Upper lobe of left lung (tissue), 6 donors: ENCODE measurements at places on chromosomes 12 and 14.
A peak's percentile ranks its signal among the peaks of the same experiment; 100 is the strongest.

- DNase-seq = no peak
Observed at GRCh38 chr14:54708982-54709381, 142.1 kb downstream of the SAMD4A start.

DNA sequence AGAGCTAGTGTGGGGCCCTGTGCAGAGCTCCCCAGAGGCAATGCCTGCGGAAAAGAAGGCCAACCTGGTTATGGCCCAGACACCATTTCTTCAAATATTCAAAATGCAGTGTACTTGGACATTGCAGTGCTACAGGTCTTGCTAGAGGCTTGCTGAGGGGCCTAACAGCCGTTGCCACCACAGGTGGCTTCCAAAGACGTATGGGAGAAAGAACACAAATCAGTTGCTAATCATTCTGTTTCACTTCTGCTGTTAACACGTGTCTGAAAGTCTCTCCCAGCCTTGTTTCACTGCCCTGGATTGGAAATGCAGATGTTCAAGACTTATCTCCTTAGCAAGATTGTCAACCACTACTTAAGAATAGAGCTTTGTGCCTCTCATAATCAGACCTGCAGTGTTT, 925.9 kb downstream of the GALC start:
- DNase-seq = no peak

GRCh38 chr12:95141310-95141709, 67.9 kb upstream of the NR2C1 start:
- DNase-seq = no peak

- no peak for DNase-seq
Observed at GRCh38 chr12:66901138-66901932, 222.5 kb upstream of the GRIP1 start.

DNA sequence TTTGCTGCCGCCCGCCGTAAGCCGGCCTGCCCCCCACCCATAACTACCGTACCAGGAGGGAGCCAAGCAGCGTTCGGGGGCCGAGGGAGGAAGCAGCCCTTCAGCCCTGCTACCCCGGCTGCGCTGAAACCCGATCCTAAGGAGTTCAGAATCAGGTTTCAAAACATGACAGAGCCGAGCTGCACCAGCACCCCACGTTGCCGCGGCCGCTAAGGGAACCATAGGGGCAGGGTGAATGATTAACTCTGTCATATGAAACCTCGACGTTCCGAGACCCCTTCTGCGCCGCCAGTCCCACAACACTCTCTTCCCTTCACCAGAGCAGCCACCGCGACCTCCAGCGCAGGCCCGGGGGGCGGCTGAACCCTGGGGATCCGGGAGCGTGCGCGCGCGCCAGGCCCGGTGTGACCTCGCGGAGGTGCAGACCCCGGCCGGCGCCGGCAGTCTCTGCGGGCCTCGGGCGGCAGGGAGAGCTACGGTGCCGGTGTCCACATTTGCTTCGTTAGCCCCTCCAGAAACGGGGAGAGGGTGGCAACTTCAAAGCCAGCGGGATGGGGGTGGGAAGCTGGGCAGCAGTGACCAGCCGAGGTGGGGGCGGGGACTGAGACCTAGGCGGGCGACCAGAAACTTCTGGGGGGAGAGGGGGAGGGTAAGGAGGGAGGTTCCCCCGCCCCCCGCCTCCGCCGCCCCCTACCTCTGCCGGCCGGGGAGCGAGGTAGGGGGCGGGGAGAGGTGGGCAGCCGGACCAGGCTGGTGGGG, 1.6 kb downstream of the SIX4 start:
- DNase-seq = peak; percentile 23

- DNase-seq = no peak
Observed at GRCh38 chr12:24931666-24932405, 17.1 kb downstream of the BCAT1 start.

- no peak for DNase-seq
Observed at GRCh38 chr14:62117751-62118105, 355.5 kb downstream of the SNAPC1 start.
